T-helper 2 cell (primary cell): ENCODE measurements at places on chromosomes 3 and 15.
A peak's percentile ranks its signal among the peaks of the same experiment; 100 is the strongest.

DNA sequence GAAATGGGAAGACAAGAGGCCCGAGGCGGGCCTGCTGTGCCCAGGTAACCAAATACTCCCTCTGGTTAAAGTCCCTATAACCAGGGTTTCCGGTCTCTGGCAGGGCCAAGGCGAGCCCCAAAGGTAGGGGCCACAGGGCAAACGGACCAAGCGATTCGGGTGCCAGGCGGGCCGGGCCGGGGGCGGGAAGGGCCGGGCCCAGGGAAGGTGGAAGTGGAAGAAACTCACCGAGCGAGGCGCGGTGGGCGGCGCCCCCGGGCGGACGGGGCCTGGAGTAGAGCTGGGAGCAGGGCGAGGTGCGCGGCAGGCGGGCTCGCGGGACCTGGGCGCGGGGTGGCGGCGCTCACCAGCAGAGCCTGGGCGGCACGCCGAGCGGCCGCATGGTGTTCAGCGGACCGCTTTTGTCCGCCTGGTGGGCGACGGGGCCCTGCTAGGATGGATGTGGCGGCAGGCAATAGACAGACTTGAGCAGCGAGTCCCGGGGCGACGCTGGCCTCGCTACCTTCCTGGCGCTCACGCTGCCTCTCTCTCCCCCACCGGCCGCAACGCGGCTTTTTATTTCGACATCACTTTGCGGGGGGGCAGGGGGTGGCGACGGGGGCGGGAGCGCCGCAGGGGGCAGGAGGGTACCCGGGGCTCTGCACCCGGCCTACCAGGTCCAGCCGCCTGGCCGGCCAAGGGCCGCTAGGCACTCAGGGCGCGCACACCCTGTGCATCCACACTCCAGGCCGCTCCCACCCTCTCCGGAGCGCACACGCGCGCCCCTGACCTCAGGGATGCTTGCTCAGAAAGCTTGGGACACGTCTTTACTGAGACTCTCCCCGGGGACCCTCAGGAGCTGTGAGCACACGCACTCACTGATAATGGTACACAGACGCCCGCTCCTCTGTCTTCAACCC lies at the start of gene GATA2:
Gene GATA2 (minus strand): TSS at position 531 of the 899 bp plus-strand sequence. CDS start 6,170 bp downstream, outside the sequence.
- no peak for DNase-seq

- no peak for DNase-seq
These were observed 12.8 kb downstream of the PAK6 start for GRCh38 chr15:40251486-40252140.

DNA sequence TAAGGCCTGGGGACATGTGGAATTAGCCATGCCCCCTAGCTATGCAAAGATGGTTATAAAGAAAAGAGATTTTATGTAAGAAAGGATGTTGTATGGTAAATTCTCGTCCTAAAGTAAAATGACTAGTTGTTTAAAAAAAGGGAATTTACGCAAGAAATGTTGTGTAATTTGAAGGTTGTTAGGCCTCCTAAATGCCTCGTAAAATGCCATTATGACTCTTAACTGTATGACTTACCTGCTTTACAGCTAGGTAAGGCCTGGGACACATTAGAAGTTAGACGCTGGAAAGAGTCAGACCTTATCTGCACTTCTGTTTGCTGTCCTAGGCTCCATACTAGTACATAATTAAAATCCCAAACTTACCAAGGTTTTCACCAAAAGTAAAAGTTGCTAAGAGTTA lies 17.5 kb upstream of the HHATL start:
- DNase-seq = no peak

- no peak for DNase-seq
These were observed 78.3 kb downstream of the APBA2 start for GRCh38 chr15:28964098-28964497.

- DNase-seq = no peak
These were observed 28.4 kb downstream of the CD200R1L start for GRCh38 chr3:112818289-112818688.

DNA sequence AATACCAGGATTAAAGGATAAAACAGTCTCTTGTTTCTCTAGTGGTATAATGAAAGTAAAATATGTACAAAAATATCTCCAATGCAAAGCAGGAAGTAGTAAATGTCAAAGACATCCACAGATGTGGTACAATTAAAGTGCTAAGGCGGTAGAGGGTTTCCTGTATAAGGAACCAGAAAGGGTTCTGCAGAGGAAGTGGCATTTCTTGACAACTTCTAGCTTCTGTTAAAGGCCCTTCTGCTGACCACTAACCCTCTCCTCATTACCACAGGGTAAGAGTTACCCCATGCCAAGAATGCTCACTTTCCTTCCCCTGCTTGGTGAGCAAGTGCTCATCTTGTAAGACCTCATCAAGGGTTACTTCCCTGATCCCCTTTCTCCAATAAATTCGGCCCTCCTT lies 883.6 kb upstream of the NR2F2 start:
- no peak for DNase-seq

- no peak for DNase-seq
These were observed 32.3 kb downstream of the ZNF710 start for GRCh38 chr15:90033448-90033847.

GRCh38 chr3:105235221-105235620 lies 131.5 kb upstream of the ALCAM start:
- no peak for DNase-seq

DNA sequence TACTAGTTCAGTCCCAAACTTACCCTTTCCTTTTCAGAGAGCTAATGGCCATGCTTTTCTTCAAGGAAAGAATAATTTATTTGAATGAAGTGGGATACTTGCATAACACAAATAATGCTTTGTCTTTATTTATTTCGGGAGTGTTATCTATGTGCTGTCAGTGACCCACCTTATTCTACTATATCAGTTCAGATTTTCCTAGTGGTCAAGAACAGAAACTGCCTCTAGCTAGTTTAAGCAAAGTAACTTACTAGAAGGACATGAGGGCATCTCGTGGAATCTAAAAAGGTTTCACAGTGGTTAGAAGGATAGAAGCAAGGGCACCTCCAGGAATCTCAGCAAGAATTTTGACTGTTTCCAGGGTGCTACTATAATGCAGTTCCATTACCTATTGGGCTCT lies 3.8 kb upstream of the TIMMDC1 start:
- DNase-seq = no peak

GRCh38 chr3:152213203-152213602 lies 55.5 kb upstream of the MBNL1 start:
- DNase-seq = no peak

DNA sequence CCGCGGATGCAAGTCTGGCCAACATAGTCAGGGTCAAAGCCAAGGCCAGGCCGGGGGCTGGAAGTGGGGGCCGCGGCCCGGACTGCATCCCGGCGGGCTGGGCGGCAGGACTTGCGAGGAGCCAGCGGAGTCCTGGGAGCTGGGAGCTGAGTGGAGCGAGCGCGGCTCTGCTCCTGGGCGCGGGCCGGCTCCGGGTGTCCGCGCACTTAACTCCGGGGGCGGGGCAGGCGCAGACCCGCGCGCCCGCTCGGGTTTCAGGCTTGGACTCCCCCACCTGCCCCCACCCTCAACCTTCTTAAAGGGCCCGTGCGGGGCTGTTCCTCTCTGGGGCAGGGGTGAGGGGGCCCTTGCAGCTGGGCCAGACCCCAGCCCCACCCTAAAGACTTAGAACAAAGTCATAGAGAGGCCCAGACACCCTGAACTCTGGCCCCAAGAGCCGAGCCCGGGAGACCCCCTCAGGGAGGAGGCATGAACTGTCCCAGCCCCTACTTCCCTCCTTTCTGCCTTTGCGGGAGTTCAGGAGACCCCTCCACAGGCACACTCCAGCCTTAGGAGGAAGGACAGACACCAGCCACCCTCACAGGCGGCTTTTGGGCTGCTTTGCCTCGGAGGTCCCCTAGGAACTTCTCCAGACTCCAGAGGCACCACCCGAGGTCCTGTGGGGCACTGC lies at the start of gene CSPG4:
Gene CSPG4 (minus strand): TSS at position 181 of the 670 bp plus-strand sequence. CDS start 93 bp downstream, at position 88.
- DNase-seq = no peak

- no peak for DNase-seq
These were observed 117.3 kb upstream of the WNT5A start for GRCh38 chr3:55604402-55604801.

DNA sequence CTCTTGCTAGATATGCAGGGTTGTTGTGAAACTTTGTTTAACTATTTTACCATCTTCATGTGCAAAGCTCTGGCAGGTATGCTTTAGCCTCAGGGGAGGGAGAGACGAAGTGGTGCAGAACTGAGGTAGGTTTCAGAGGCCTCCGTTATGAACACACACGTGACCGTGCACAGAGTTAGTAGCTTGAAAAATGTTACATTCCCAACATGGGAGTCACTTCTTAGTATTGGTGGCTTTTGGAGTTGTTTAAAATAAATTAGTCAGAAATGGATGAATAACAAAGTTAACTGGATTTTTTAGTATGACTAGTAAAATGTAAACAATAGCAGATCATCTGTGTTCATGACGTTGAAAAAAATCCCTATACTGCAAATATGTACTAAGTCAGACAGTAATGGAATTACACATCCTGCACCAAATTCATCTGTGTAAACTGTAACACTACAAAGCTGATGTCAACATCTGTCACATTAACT lies 279.6 kb downstream of the KLF13 start:
- DNase-seq = no peak

DNA sequence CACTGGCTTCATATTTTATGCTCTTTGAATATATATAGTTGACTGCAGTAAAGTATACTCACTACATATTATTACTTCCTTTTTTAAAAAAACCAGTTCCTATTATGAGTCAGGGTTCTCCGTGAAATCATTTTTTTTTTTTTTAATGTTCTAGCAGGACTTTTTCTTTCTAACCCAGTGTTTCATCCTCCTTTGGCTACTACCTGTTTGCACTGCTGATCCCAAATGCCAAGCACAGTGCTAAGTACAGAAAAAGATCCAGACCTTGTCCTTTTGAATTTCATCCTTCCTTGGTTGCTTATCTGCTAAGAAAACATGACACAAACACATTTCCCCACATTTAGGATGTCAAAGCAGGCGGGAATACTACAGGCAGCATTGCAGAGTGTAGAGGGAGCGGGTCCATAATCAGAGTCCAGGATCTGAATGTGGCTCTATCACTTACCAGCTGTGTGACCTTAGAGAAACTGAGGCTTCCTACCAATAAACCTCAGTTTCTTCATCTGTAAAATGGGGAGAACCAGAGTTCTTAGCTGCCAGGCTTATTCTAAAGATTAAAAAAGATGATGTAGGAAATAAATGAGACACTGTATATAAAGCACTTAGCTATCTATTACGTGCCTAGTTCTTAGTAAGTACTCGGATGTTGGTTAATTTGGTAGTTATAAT lies 37.2 kb upstream of the ANPEP start:
- no peak for DNase-seq

- DNase-seq = no peak
These were observed 3.7 kb upstream of the PRKAR2A start for GRCh38 chr3:48851407-48851806.

- DNase-seq = no peak
These were observed 57.5 kb upstream of the GCNT3 start for GRCh38 chr15:59553879-59554735.

DNA sequence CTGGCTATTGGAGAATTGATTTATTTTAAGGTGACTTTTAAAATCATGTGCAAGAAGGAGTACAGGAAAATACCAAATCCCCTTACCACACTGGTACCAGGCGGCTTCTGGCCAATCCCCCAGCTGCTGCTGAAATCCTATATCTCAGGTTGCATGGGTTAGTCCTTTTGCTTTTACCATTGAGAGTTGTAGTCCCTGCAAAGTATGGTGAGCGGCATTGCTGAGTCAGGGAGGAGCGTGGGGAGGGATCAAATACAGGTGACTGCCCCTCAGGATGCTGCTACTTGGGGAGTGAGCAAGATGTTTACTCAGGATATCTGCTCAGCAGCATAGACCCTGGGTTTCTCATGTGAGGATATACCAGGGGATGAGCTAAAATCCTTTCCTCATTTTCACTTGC lies 131.9 kb upstream of the STAC start:
- no peak for DNase-seq

DNA sequence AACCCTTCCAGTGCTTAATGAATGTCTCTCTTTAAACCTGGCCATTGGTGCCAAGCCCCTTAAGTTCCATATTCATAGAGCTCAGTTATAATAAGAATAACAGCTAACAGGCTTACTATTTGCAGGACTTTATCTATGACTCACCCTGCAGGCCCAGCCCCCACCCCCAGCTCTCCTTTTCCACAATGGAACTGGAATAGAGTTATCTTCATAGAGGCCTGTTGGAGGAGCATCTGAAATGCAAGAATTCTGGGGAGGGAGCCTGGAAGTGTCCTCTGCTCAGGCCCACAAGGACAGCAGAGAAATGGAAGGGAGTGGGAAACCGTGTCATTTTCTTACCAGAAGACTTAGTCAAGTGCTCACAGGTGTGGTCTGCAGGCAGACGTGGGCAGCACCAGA lies 52.8 kb downstream of the SEMA5B start:
- DNase-seq = no peak

DNA sequence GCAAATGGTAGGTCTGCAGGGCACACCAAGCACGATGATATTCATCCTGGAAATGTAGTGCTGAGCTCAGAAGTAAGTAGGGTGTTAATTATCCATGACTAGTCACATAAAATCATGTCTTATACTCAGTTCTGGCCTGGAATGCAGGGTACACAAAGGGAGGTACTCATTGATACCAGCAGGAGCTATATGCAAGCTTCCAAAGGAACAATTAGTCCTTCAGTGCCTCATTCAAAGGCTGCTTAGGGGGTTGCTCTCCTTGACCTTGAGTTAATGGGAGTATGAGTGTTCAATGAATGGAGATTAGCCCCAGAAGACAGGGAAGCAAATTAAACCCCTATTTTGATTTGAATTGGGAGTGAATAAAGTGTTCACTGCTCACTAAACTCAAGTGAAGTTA lies 38.3 kb downstream of the CNTN6 start:
- DNase-seq = no peak

- no peak for DNase-seq
These were observed 18.1 kb downstream of the CSRNP1 start for GRCh38 chr3:39135170-39135805.

GRCh38 chr15:50876989-50877360 lies 31.5 kb upstream of the AP4E1 start:
- peak; percentile 70 for DNase-seq

GRCh38 chr3:128438488-128439072 lies 28.1 kb downstream of the DNAJB8 start:
- no peak for DNase-seq

DNA sequence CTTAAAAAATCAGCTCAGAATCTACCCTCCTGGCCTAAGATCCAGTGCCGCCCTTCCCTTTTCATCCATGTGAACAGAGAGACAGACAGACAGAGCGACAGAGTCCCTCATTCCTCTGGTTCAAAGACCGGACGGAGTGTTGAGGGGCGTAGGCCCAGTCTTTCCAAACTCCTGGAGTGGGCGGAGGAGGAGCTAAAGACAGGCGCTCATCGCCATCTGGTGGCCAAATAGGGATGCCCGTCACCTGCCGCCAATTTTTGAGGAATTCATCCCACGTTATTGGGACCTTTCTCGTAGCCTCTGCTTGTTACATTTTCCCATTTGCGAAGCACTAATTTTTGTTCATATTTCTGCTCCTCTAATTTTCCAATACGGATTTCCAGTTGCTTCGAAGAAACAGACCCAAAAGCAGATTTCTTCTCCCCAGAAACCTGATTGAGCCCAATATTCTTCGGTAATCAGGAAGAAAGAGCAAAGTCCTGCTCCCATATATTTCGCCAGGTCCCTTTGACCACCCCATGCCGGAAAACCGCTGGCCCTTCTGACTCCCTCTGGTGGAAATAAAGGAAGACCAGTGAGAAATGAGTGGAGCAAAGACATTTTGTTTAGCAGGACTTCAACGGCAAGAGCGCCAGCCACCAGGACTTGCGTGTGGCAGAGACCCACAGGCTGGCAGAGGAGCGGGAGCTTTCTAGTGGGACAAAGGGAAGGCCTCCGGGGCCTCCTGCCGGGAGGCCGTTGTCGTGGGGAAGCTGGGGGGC lies 88.0 kb downstream of the LRRK1 start:
- DNase-seq = peak; percentile 51
